ENCODE measurements at places on chromosomes 7 and 10.

DNA sequence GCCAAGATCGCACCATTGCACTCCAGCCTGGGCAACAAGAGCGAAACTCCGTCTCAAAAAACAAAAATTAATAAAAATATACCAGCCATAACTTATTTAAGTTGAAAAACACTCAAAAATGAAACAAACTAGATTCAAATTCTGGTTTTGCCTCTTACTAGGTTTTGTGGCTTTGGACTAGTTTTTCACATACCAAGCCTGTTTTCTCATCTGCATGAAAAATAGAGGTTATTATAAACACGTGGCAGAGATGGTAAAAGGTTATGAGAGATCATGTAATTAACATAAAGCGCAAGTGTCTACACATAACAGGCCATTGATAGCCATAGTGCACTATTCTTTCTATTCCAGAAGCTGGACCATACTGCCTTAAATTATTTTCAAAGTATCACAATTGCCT is 35.5 kb upstream of the CABCOCO1 start:
- DNase-seq, result no peak

DNA sequence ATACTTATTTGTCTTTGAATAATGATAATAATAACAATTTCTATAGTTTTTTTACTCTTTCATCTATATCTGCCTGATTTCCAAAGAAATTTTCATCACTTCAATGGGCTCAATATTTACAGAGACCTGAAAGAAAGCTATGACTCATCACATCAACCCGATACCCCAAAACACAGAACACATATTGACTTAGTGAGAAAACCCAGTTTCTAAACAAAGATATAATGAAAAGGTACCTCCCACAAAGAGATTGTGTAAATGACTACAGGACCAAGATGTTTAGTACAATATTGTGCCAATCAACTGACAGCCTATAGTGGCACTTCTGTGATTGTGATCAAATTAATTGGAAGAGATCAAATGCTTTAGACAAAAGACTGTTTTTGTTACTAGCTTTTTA is 133.9 kb downstream of the PCDH15 start:
- no peak for DNase-seq

- no peak for DNase-seq
Observed at GRCh38 chr7:129089521-129090212, 34.8 kb upstream of the TNPO3 start.

- DNase-seq, result no peak
Observed at GRCh38 chr7:91276909-91277308, 12.7 kb downstream of the FZD1 start.

GRCh38 chr7:39637400-39637799 is 14.0 kb downstream of the RALA start:
- no peak for DNase-seq

GRCh38 chr10:58352956-58353610 is 18.3 kb downstream of the UBE2D1 start:
- no peak for DNase-seq

DNA sequence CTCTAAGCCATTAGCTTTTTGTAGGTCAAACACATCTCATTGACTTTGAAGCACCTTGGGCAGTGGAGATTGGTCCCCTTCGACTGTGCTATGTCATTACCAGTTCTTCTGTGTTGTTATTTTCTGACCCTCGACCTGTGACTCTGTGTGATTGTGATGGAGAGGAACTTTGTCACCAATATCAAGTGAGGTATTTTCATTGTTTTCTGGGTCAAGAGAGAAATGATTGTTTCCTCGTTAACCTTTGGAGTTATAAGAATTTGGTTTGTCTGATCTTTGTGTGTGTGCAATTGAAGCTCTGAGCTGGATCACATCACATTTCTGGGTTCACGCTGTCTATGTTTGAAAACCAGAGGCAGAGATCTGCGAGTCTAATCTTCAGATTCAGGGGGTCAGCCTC is 432.2 kb upstream of the KLF6 start:
- DNase-seq, result no peak
